ENCODE measurements at places on chromosomes 7 and 10.

- DNase-seq = no peak
These were observed 2.3 kb upstream of the SMIM30 start for GRCh38 chr7:113120647-113121046.

DNA sequence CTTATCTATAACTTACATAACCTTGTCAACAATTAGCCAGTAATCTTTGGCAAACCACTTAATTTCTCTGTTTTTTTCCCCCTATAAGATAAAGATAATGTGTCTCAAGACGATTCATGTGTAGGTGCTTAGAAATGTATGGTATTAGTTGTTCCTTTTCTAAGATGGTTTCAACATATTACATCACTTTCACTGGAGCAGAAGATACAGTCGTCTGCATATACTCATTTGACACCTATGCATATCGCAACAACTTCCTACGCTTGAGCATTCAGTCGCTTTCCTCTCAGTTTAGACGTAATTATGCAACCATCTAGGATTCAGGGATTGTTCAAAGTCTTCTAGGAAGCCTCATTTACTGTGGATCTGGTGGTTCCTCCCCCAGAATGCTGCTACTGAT lies 396.7 kb downstream of the PHTF2 start:
- DNase-seq = no peak

DNA sequence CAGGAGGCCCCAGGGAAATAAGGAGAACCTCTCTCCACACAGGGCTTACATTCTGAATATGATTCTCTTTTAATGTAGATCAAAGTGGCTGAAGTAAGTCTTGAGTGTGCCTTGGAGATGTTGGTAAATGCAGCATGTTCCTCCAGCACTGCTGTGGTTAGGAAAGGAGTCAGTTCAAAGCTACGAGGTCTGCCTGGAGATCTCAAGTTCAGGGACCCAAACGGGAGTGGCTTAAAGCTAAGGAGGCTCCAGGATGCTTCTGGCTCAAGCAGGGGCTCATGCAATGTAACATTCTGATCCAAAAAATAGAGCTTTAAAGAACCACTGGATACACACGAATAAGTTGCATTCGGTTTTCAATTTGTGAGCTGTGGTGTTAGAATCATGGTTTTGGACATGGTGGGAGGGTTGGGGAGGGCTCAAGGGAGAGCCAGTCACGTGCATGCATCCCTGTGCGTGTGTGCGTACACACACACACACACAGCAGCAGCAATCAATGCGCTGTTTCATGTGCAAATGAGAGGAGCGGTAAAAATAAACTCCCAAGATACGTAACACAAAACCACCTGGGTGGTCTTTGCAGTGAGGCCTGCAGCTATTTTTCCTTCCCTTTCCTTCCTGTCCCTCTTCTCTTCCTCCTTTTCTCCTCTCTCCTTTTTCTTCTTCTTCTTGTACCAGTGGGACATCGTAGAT lies 70.5 kb downstream of the AOAH start:
- DNase-seq = peak; percentile 59

DNA sequence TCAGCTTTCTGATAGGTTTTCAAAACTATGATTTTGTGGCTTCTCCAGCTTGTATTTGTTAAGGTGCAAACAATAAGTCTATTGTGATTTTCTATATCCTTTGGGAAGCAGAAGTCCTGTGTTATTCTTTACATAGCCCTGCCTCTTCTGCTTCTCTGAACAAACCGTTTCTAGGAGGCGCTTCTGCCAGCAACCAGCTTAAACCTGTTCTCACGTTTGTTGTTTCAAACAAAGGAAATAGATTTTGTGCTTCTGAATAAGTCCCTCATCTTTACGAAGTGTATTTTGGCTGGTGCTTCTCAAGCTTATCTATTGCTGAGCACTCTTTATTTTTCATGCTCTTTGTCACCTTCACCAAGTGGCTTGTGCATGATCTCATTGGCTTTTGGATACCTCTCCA lies 61.0 kb downstream of the VTI1A start:
- DNase-seq = peak; percentile 5

DNA sequence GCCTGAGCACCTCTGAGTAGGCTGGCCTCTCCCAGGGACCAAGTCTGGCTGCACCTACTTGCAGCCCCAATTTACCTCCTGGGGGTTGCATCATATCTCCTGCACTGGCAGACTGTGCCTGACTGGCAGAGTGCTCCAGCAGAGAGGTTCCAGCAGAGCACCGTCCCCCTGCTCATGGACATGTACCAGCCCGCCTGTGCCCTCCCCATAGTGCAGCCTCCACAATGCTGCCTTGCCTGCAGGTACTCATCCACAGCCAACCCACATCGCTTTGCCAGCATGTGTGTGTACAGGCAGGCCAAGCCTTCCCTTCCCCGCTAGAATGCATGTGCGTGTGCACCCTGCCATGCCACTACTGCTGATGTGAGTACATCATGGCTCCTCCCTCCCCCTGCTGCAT lies 105.5 kb upstream of the NPSR1 start:
- no peak for DNase-seq

GRCh38 chr7:1677206-1678080 lies 7.4 kb downstream of the ELFN1 start:
- no peak for DNase-seq

DNA sequence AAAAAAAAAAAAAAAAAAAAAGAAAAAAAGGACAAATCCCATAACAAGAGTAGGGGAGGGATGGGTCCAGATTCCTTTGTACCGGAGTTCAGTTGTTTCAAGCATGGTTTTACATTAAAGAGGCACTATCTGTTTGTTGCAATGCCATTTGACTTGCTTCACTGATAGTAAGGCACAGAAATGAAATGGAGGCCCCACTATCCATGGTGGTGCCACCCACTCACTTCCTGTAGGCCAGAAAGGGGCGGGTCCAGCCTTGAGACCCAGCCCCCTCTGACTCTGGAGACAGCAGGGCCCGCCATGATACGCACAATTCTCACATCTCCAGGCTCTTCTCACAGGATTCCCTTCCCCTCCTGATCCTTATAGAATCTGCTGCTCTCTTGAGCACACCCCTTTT lies 100.0 kb downstream of the CLEC2L start:
- DNase-seq = no peak

- DNase-seq = no peak
These were observed 36.6 kb downstream of the ADCY1 start for GRCh38 chr7:45610660-45611299.

DNA sequence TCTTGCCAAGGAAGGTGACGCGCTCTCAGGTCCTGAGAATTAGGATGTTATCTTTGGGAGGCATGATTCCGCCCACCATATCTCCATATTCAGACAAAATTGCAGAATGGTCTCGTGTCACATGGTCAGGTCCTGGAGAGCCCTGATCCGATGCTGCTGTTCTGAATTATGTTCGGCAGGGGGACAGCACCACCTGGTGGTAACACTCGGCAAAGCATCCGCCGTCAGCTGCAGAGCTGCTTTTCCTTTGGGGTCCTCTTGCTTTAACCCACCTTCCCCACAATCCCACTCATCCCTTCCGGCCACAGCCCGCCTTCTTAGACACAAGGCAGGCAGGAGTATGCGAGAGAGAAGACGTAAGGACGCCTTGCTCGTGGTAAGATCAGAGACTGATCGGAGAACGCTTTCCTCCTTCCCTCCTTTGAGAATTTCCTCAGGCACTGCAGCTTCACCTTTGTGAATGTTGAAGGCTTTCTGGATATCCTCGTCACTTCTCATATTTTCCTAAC lies 327.8 kb upstream of the C7orf33 start:
- DNase-seq = peak; percentile 46

- no peak for DNase-seq
These were observed 10.9 kb downstream of the ANLN start for GRCh38 chr7:36400606-36401005.

GRCh38 chr7:5143935-5144903 lies 45.8 kb upstream of the WIPI2 start:
- DNase-seq = no peak

DNA sequence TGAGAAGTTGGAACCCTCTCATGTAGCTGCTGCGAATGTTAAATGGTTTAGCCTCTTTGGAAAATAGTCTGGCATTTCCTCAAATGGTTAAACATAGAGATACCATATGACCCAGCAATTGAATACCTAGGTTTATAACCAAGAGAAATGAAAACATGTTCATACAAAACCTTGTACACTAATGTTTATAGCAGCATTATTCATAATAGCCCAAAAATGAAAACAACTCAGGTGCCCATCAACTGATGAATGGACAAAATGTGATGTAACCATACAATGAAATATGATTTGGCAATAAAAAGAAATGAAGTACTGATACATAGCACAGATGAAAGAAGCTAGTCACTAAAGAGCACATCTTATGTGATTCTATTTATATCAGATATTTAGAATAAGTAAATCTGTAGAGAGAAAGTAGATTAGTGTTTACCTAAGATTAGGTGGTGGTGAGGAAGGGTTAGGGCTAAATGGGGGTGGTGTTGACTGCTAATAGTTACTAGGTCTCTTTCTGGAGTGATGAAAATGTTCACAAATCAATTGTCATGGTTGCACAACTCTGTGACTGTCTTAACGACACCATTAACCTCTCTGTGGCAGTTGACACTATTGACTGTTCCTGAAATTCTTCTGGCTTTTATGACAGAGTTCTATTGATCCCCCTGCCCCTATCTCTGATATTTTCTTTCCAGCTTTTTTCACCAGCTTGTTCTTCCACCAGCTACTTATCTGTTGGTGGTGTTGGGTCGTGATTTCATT lies 35.2 kb downstream of the VCL start:
- DNase-seq = no peak

DNA sequence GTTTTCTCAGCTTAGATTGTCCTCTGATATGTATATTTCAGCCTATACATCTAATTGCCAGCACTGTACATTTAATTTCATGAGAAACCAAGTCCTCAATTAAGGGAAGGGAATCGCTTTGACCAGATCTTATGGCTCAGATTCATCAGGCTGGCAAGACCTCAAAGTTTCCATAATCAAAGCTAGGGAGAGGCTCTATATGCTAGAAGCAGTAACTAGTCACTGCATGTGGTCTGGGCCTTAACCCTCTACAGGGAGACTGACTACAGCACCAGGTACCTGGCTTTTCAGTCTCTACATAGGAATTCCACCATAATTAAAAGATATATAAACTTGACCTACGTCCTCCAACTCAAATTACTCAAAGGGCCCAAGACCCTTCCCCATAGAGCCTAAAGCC lies 97.4 kb upstream of the JAZF1 start:
- DNase-seq = no peak

- no peak for DNase-seq
These were observed 81.7 kb upstream of the HECTD2 start for GRCh38 chr10:91328320-91328984.

- no peak for DNase-seq
These were observed 173.3 kb downstream of the LSM5 start for GRCh38 chr7:32316839-32317238.

- DNase-seq = no peak
These were observed 27.2 kb upstream of the GPR22 start for GRCh38 chr7:107442678-107443077.

DNA sequence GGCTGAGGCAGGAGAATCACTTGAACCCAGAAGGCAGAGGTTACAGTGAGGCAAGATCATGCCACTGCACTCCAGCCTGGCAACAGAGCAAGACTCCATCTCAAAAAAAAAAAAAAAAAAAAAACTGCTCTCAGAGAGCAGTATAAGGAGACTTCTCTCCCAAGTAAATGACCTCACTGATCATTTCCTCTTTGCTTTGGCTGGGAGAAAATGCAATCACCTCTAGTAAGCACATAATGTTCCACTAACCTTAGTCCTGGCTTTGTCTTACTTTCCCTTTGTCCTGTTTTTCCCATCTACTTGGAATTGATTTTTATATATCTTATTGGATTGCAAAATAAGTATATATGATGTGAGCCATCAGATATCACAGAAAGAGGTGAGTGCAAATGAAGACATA lies 2.5 kb downstream of the SLC25A13 start:
- no peak for DNase-seq

DNA sequence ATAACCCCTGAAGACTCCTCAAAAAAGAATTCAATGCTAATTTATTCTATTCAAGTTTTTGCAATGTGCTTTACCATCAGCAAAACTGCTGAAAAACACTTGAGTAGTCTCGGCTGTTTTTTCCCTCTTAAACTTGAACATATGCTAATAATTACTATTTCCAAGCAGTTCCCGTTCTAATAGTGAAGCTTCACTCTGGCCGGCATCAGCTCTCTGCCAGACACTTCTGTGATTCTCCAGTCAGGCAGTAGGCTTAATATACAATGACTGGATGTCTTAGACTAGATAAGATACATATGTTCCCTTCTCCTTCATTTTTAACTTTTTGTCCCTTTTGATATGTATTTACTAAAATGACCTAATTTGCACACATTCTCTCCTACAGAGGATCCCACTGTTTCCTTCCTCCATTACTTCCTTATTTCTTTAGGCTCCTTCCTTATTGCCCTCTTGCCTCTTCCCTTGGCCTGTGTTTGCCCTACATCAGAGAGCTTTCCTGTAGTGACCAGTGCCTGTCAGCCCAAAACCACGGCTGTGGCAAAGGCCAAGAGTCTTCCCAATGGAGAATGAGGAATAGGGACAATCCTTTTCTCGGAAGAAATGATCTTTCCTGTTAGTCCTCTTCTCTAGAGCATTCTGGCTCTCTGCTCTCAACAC lies 23.5 kb downstream of the HEPACAM2 start:
- no peak for DNase-seq

DNA sequence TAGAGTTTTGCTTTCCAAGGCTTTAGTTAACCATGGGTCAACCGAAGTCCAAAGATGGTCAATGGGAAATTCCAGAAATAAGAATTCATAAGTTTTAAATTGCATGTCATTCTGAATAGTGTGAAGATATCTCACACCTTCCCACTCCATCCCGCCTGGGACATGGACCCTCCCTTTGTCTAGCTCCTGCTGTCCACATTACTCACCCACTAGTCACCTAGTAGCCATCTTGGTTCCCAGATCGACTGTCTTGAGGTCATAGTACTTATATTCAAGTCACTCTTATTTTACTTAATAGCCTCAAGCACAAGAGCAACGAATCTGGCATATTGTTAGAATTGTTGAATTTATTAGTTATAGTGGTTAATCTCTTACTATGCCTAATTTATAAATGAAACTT lies 366.6 kb downstream of the PRPF18 start:
- DNase-seq = no peak

DNA sequence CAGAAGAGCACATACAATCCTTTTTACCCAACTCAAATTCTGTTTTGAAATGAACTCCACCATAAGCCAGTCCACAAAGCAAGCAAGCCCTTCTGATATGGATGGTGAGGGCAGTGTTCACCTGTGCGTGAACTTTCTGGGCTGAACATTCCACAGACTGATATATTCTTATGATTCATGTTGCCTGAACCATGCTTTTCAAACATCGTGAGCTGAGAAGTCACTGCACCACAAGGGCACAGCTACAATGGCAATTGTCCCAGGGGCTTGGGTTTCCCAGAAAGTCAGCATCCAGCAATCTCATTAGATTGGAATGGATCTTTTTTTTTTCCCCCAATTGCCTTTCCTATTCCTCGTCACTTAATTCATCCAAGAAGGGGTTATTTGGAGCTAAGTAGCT lies 86.9 kb upstream of the ZNF438 start:
- no peak for DNase-seq

Data from SJCRH30 (cell line).